ENCODE measurements at places on chromosomes 16 and 17. TPM values are rescaled to one million over a fixed set of nuclear protein-coding genes. Genes with fewer than 3 reads are reported as not detected.

The C17orf78 gene
- total RNA-seq = not detected

The OR4D1 gene
- total RNA-seq = not detected

The SLC2A4 gene
- 0.36 TPM for total RNA-seq

The TBC1D3B gene
- not detected for total RNA-seq

The DPEP2 gene
- total RNA-seq = not detected

The MT1M gene
- total RNA-seq = 19.1 TPM

The SEBOX gene
- not detected for total RNA-seq

The PTX4 gene
- not detected for total RNA-seq

The WNT3 gene
- 1.6 TPM for total RNA-seq

The TBC1D3H gene
- not detected for total RNA-seq

The GRAP gene
- 0.29 TPM for total RNA-seq

The MYH8 gene
- total RNA-seq = not detected

The CTRB2 gene
- total RNA-seq = not detected

The CDH1 gene
- total RNA-seq = 56.8 TPM

The ANKRD40CL gene
- not detected for total RNA-seq

The C1QTNF8 gene
- not detected for total RNA-seq

The KRT13 gene
- 1.0 TPM for total RNA-seq

The CCL1 gene
- not detected for total RNA-seq
